Iris pigment epithelial cell (primary cell): ENCODE measurements at places on chromosomes 4 and X.
A peak's percentile ranks its signal among the peaks of the same experiment; 100 is the strongest.

DNA sequence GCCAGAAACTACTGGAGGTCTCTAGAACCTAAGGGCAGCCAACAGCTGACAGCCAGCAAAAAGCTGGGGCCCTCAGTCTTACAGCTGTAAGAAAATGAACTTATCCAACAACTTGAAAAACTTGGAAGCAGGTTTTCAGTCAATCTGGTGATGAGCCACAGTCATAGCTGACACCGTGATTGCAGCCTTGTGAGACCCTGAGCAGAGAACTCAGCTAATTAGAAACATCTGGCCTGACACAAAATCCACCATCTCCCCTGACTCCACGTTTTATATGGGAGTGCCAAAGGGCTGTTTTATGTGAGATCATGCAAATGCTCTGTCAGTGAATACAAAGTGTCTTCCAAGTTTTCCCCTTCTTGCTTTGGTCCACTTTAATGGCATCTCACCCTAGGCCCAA is 198.8 kb upstream of the DCAF8L1 start:
- no peak for DNase-seq

GRCh38 chrX:107272431-107272921 is 66.1 kb downstream of the DNAAF6 start:
- no peak for DNase-seq

DNA sequence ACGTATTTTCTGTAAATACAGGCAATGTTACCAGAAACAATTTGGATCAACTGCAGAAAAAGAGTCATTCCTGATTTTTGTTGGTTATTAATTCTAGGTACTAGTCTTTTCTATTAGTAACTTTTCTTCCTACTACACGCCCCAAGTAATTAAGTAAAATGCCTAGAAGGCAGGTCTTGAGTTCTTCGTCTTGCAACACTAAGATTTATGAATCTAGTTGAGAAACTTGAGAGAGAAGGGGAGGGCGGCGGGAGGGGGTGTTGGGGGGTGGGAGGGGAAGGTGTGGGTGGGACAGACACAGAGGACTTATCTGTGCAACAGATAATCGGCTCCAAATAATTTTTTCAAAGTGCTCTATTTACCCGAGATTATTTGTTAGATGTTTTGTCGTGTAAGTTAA is 3.0 kb downstream of the RAP2C start:
- no peak for DNase-seq

DNA sequence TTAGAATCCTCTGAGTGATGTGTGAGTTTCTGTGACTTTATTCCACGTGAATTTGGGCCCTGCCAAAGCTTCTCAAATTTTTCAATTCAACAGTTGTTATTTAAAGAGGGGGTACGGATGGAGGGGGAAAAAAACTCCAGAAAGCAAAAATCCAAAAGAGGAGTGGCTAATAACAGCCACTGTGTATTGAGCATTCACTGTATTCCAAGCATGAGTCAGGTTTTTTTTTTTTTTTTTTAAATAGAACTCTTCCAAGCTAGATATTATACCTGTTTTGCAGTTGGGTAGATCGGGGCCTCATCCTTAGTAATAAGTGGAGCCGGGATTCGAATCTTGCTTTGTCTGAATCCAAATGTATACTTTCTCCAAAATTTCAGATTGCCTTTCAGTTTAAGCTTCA is 6.4 kb upstream of the RHOH start:
- no peak for DNase-seq

GRCh38 chr4:158523990-158524535 is 2.4 kb downstream of the RXFP1 start:
- DNase-seq, result no peak

DNA sequence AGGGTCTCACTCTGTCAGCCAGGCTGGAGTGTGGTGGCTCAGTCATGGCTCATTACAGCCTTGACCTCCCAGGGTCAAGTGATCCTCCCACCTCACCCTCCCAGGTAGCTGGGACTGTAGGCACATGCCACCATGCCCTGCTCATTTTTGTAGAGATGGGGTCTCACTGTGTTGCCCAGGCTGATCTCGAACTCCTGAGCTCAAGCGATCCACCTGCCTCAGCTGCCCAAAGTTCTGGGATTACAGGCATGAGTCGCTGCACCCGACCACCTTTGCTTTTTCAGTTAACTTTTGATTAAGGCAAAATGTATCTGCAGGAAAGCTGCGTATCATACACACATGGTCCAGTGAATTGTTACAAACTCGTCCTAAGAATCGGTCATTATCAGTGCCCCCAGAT is 16.5 kb upstream of the CLCN4 start:
- no peak for DNase-seq

GRCh38 chr4:996030-996996 is 3.1 kb upstream of the SLC26A1 start:
- DNase-seq, result no peak

GRCh38 chr4:87044511-87045233 is 109.9 kb downstream of the AFF1 start:
- DNase-seq, result no peak

DNA sequence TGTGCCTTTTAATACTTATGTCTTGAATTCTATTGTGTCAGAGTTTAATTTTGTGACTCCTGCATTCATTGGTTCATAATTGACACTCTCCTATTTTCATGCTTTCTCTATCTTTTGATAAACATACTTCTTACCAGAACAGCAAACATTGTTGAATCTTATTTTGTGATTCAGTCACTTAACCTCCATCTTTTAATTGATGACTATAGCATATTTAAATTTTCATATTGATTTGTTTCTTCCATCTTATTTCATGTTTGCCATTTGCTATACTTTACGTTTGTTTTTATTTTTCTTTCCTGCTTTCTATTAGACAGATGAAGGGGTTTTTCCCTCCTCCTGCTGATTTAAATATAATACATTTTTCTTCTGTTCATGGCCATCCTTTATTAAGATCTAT is 115.5 kb upstream of the FAM9A start:
- no peak for DNase-seq

GRCh38 chr4:68797618-68798017 is 18.2 kb upstream of the UGT2B10 start:
- no peak for DNase-seq

GRCh38 chr4:183852910-183853547 is 52.1 kb upstream of the STOX2 start:
- no peak for DNase-seq

DNA sequence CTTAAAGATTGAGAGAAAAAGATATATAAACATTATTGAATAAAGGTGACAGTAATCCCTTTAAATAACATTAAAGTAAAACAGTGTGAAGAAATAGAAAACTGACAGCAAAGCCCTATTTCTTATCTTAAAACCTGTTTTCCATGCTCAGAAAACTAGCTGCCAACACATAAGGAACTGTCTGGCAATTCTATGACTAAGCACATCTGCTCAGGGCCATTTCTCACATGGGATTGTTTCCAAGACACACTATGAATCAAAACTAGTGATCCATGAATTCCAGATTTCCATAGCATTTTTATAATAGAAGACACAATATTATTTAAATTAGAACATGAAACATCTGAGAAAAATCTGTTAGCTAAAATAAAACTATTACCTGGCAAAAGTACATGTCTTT is 113.4 kb downstream of the SCLT1 start:
- peak; percentile 90 for DNase-seq

- DNase-seq, result no peak
Measured at GRCh38 chr4:26786916-26787315, 73.7 kb upstream of the STIM2 start.

DNA sequence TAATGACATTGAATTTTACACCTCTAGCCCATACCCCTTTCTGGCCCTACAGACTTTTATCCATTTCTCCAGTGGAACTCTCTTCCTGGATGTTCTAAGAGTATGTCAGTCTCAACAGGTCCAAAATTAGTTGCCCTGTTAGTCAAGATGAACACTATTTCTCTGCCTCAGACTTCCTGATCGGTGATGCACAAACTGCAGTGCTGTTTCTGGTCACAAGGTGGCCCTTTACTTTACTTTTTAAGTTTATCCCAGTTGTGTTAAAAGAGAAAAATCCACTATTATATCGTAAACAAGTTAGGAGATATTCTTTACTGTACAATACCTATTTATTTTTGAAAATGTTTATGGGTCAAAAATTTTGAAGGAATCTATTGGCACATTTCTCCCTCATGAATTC is 13.1 kb downstream of the TCEAL7 start:
- DNase-seq, result peak; percentile 49

DNA sequence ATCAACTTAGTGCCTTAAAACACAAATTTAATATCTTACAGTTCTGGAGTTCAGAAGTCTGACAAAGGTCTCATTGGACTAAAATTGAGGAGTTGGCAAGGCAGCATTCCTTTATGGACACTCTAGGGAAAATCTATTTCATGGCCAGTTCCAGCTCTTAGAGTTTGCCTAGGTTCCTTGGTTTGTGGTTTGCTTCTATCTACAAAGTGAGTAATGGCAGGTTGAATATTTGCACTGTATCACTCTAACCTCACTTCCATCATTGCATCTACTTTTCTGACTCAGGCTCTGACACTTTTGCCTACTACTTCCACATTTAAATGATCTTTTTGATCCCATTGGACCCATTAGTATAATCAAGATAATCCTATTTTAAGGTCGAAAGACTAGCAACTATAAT is 64.7 kb upstream of the PCDH10 start:
- DNase-seq, result no peak

GRCh38 chr4:185902654-185903053 is 90.7 kb upstream of the SORBS2 start:
- DNase-seq, result no peak

DNA sequence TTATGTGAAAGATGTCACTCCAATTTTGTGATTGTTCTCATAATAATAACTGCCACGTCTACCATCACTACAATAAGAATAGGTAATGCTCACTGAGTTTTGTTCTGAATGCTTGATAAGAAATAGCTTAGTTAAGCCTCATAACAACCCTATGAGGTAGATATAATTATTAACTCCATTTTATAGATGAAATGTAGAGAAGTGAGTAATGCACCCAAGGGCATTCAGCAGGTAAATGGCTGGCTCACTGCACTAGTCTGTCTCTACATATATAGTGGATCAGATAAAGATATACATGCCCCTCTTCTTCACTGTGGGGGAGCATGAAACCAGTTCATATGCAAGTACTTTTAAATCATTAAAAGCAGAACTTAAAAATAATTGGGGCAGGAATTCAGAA is 65.8 kb upstream of the SLC4A4 start:
- DNase-seq, result no peak

- DNase-seq, result peak; percentile 82
Measured at GRCh38 chrX:15384304-15384703, at the start of gene VEGFD. Gene VEGFD, minus strand, starts transcription at chrX:15384413. Its CDS starts 467 bp downstream, at chrX:15383946.

DNA sequence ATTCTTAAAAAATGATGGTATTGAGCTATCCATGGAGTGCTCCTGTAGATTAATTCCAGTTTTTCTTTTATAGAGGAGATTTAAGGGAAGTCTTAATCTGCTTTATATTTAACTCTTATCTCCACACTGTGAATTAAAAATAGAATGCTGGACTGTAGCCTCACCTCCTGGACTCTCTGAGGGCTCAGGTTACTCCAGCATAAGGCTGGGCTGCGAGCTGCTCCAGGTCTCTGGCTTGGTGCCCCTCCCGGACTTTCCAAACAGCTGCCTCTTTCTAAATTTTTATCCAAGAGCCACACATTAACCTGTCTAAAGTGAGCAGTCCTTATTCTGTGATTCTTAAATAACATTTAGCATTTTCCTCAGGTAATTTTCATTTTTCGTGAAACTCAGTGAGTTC is 218.7 kb upstream of the JADE1 start:
- DNase-seq, result peak; percentile 42

GRCh38 chr4:122285285-122285684 is 93.5 kb upstream of the ADAD1 start:
- peak; percentile 28 for DNase-seq

- no peak for DNase-seq
Measured at GRCh38 chr4:107900067-107900466, 31.3 kb upstream of the CYP2U1 start.

DNA sequence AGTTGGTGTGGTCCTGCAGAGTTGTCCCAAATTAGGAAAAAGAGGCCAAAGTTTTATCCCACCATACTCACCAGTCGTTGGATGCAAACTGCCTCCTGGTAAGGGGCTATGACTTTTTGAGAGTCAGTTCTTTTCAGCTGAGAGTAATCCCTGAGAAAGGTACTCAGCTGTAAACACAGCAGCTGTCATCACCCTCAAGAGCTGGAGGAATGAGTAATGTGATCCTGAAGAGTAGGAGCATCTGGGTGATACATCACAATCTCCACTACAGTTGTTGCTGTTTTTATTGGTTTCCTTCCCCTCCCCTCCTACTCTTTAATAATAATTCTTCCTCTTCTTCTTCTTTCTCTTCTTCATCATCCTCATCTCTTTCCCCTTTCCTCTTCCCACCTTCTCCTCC is 5.7 kb downstream of the MAGEE1 start:
- no peak for DNase-seq

DNA sequence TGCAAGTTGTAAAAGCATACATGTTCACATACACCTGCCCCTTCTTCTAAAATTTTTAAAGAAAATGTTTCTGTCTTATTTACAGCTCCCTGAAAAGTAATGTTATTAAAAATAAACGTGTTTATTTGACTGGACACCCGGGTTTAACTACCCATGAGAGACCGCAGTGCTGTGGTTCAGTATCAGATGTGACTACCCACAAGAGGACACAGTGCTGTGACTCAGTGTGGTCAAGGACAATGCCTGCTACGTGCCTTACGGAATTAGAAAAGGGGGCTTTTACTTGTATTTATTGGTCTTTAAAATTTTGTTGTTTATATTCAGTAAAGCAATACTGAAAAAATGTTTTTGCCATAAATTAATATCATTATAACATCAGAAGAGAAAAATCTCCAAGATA is 641.4 kb downstream of the TRIML1 start:
- no peak for DNase-seq

- DNase-seq, result no peak
Measured at GRCh38 chr4:3644849-3645627, 112.8 kb upstream of the LRPAP1 start.

GRCh38 chr4:70783096-70783495 is 56.6 kb downstream of the GRSF1 start:
- DNase-seq, result no peak

GRCh38 chrX:118574666-118575065 is 79.1 kb downstream of the DOCK11 start:
- DNase-seq, result no peak

DNA sequence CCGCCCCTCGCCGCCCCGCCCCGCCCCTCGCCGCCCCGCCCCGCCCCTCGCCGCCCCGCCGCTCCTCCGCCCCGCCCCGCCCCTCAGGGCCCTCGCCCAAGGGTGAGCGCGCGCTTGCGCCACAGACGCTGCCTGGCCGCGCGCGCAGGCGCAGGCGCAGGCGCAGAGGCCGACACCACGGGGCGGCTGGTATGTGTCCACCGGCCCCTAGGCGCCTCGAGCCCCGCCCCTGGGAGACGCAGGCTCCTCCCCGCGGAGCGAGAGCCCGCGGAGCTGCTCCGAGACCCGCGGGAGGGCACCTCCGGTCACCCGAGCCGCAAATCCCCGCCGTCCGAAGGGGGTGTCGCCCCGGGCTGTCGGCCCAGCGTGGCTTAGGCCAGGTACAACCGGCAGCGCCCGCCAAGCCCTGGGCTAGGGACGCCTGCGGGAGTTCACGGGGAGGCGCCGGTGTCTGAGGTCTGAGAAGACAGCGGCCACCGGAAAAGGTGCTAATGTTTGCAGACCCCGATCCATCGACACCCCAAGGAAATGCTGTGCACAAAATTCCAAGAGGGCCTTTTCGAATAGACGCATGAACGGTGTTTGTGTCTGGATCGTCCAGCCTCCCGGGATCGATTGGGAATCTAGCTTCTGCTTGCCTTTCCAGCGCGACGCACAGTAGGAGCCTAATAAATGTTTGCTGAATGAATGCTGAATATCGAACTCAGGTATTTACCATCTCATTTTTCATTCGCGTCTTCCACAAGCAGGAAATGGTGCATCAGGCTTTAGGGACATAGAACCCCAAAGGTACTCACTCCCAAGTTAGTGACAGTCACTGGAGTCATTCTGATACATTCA is 473 bp upstream of the CCNQ start:
- peak; percentile 82 for DNase-seq
